ENCODE measurements at places on chromosomes 5 and 9.

DNA sequence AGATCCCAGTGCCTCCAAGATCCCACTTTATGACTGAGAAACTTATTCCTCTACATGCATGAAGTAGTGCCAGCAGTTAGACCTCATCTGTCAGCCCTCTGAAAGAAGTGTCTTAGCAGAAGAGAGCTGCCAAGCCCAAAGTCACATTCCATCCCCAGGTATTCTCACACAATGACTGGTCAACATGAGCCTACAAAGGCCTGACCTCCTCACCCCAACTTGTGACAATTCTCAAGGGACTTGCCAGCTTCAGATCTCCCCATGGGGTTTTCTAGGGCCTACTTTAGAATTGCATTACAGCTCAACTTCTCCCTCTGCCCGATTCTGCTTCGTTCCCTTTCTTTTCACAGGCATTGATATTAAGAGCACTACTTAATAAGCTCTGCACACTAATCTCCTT is 393.8 kb upstream of the SLC30A5 start:
- DNase-seq: no peak

DNA sequence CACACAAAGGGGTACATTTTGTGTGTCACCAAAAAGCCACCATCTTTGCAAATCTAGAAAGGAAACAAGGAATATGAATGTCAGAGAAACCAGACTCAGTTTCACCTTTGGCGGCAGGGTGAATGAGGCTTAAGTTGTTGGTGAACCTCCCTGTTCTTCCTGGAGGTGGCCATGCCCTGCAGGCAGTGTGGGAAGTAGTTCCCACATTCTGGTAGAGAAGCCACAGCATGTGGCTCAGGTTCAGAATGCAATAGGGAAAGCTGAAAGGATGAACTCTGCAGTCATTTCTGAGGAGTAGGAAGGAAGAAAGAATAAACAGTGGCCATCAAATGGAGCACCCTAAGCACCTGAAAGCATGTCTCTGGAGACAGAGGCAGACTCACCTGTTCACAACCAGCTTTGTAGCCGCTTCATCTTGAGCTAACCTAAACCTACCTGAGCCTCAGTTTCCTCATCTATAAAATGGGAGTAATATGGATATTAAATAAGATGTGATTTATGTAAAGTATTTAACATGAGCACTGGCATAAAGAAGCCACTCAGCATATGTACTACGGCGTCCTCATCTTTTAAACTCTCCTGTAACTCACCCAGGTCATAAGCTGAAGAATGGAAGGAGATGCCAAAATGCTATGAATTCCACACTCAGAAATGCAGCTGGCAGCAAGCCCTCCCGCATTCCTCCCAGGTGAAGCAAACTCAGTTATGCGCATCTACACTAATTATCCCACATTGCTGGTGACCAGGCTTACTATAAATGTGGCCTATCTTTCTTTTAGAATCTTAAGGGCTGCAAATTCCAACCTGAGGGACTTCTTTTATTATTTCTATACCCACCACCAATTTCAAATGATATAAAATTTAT is 86.0 kb downstream of the ZNF608 start:
- DNase-seq: no peak

DNA sequence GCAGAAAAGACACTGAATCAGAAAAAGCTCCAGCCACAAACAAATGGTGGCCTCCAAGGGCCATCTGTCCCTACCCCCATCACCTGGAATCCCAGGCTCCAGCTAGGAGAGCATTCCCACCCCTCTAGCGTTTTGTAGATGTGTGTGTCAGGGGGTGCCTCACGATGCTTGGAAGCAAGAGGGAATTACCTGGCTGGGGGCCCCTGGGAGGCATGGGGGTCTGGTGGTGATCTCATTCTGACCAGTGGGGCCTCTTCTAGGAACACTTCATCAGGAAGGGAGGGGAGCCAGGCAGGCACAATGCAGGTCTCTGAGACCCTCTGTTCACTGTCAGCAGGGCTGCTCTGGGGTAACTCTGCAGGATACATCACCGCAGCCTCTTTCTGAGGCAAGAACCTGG is 6.0 kb downstream of the SHROOM1 start:
- no peak for DNase-seq

GRCh38 chr5:143660625-143661024 is 151.3 kb upstream of the HMHB1 start:
- DNase-seq: no peak

DNA sequence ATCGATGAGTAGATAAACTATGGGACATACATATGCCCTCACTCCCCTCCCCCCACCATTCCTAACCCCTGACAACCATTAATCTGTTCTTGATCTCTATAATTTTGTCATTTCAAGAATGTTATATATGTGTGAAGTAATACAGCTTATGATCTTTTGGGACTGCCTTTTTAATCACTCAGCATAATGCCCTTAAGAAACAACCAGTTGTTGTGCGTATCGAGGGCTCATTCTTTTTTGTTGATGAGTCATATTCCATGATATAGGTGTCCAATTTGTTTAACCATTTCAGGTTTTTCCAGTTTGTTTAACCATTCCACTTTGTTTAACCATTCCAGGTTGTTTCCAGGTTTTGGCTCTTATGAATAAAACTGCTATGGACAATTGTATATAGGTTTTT is 75.6 kb downstream of the ARHGEF28 start:
- DNase-seq: no peak

DNA sequence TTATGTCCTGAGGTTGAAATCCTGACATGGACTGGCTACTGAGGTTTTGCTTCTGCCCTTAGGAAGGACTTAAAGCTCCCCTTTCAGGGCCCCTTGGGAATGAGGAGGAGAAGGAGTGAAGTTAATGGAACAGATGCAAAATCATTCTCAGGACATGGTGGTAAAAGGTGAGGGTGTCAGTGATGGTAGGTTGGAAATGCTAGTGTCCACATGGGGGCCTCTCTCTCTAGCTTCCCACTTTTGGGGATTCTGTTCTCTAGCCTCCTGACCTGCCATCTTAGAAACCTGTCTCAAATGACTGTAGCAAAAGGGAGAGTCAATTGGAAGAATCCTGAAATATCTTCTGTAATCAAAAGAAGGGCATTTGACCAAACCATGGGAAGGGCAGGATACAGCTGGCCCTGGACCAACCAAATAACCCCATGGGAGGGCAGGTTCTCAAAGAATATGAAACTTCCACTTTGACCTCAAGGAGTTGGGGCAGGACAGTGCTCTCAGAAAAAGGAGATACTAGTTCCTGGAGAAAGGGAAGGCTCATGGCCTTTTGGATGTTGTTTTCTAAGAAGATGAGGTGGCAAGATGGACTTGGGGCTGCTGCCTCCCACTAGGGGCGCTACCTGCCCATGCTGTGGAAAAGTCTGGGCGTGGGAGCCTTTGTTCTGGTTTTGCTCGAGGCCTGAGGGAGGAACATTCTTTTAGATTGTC is 21.2 kb upstream of the MLANA start:
- DNase-seq: no peak

- peak; percentile 80 for DNase-seq
Measured at GRCh38 chr5:43039471-43040286, 440 bp downstream of the ANXA2R start.

GRCh38 chr9:112890106-112891081 is at the start of gene SLC46A2:
SLC46A2 (minus strand) TSS chr9:112890876; CDS start chr9:112890681, 195 bp downstream.
- DNase-seq: no peak

DNA sequence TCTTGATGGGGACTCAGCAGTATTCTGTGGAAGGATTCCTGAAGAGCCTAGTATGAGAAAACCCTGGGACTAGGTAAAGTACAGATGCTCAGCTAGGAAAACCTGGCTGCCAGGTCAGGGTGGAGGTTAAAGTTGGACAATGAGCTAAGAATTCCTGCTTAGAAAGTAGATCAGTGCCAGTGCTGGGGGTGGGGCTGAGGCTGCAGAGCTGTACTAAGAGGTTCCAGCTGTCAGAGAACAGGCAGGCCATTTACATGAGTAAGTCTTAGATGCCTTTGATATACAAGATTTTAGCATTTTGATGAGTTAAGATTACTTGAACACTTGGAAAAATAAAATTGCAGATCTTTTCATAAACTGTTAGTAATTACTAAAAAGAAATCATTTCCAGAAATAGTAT is 332.3 kb upstream of the NUDT12 start:
- no peak for DNase-seq

DNA sequence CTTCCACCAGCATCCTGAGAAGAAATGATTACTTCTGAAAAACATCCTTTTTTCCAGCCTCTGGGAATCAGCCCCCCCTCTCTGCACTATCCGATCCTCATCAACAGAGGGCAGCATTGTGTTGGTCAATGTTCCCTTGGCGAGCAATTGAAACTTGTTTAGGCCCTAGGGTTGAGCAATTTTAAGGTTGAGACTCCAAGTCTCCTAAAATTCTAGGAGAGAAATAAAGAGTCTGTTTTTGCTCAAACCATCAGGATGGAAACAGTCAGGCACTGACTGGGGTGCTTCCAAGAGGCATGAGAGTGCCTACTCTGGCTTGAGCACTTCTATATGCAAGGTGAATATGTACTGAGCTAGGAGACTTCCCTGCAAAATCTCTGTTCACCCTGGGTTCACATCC is 12.4 kb upstream of the CYFIP2 start:
- no peak for DNase-seq

GRCh38 chr9:137688725-137689124 is 69.9 kb downstream of the EHMT1 start:
- DNase-seq: no peak

DNA sequence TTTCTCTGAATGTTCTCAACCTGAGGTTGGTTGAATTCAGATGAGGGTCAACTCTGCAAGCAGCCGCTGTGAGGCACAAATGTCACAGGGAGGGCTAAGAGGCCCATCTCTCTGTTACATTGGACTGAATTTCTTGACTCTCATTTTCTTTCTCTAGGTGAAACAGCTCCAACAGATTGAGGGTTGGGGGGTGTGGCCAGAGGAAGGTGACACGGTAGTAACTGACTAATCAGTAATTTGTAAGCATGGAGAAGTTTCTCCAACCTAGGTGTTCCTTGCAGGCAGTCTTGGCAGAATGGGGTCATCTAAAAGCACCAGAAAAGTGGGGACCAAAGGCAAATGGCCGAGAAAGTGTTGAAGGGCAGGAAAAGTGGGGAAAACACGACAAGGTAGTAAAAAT is 16.8 kb downstream of the CCT5 start:
- no peak for DNase-seq

DNA sequence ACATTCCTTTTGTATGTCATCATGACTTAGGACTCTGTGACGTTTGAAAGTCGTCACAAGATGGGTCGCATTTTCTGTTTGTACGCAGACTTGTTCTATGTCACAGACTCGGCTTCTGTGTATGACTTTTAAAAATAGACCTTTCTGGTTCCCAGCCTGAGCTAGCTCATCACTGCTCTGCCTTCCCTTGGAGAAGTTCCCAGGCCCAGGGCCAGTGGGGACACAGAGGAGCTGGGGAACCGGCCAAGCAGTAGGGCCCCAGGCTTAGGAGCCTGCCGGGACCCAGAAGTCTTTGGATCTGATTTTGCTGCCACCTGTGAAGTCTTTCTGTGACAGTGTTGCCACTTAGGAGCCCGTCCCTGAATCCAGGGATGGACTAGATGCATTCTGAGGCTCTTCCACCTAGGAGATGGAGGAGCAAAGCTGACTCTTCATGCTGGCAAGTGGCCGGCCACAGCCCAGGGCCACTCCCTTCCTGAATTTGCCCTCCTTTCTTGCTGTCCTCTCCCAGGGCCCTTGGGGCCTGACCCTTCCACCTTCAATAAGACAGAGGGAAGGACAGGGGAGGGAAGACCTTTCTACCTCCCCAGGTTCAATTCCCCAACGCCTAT is 18.1 kb upstream of the UBE2QL1 start:
- no peak for DNase-seq

GRCh38 chr5:51172903-51173626 is 210.2 kb upstream of the ISL1 start:
- DNase-seq: peak; percentile 94

- no peak for DNase-seq
Measured at GRCh38 chr5:151196556-151197290, 27.2 kb downstream of the CCDC69 start.

DNA sequence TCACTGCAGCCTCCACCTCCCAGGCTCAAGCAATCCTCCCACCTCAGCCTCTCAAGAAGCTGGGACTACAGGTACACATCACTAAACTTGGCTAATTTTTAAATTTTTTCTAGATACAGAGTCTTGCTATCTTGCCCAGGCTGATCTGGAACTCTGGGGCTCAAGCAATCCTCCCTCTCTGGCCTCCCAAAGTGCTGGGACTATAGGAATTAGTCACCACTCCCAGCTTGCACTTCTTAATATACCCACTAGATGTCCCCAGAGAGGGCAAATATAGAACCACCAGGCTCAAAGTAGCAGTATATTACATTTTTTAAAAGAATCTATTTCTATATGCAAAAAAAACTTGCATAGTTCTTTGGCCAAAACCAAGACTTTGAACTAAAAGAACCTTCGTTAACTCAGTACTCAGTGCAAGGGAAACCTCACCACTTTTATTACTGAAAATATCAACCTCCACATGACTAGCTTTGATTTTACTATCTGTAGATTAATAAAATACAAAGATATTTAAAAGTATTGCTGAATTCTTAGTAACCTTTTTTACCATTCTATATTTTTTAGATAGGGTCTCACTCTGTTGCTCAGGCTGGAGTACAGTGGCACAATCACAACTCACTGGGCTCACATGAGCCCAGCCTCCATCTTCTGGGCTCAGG is 25.8 kb upstream of the HSD17B3 start:
- no peak for DNase-seq

GRCh38 chr5:105907016-105907415 is 1763.7 kb downstream of the EFNA5 start:
- DNase-seq: no peak

- DNase-seq: no peak
Measured at GRCh38 chr5:68255305-68256120, 40.0 kb downstream of the PIK3R1 start.

DNA sequence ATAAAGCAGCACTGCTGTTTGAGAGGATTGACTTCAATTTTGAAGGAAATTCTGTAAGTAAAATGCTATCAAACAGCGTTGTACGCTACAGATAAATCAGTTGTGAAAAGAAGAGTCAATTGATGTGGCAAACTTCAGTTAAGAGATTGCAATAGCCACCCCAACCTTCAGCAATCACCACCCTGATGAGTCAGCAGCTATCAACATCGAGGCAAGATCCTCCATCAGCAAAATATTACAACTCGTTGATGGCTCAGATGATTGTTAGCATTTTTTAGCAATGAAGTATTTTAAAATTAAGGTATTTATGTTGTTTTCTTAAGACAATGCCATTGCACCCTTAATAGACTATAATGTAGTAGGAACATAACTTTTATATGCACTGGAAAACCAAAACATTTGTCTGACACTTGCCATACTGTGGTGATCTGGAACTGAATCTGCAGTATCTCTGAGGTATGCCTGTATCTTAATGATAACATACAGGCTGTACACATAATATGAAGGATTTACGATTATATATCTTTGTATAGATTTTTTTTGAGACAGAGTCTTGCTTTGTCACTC is 47.5 kb downstream of the VPS13A start:
- DNase-seq: no peak

DNA sequence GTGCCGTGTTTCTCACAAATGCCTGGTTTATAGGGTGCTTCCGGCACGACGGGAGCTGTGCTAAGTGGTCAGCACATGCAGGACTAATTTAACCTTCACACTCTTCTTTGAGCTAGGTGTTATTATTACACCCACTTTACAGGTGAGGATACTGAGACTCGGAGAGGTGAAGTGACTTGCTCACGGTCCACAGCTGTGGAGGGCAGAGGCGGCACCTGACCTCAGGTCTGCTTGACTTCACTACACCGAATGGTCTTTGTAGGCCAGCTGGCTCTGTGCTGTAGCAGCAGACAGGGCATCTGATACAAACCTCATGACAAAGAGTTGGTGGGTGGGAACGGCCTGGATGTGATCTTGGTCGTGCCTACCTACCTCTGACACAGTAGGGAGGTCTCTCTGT is 102.0 kb upstream of the BOD1 start:
- DNase-seq: no peak

GRCh38 chr9:89012294-89013042 is 21.2 kb downstream of the S1PR3 start:
- no peak for DNase-seq

GRCh38 chr9:16728137-16728508 is 142.3 kb downstream of the BNC2 start:
- no peak for DNase-seq

Measured in NCI-H1930 (cell line).